CD4-positive, alpha-beta memory T cell (primary cell): ENCODE measurements at places on chromosomes 12 and 14.

DNA sequence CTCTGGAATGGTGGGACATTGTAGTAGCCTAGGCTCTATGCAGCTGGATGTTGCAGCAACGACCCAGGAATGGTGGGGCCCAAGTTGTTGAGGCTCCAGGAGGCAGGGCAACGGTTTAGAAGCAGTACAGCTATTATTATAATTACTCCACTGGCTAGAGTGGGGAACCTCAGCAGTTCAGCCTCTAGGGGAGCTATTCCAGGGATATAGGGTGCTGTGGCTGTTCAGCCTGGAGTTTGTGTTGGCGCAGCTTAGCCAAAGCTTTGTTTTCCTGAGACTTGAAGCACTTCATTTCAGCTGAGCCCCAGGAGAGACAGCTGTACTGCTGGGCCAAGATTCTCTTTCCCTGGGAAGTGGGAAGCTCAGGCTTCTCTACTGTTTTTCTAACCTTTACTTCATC is 1023.0 kb upstream of the ATXN7L3B start:
- no peak for DNase-seq

- peak; percentile 70 for DNase-seq
Measured at GRCh38 chr14:101705733-101706508, 55.6 kb upstream of the PPP2R5C start.

DNA sequence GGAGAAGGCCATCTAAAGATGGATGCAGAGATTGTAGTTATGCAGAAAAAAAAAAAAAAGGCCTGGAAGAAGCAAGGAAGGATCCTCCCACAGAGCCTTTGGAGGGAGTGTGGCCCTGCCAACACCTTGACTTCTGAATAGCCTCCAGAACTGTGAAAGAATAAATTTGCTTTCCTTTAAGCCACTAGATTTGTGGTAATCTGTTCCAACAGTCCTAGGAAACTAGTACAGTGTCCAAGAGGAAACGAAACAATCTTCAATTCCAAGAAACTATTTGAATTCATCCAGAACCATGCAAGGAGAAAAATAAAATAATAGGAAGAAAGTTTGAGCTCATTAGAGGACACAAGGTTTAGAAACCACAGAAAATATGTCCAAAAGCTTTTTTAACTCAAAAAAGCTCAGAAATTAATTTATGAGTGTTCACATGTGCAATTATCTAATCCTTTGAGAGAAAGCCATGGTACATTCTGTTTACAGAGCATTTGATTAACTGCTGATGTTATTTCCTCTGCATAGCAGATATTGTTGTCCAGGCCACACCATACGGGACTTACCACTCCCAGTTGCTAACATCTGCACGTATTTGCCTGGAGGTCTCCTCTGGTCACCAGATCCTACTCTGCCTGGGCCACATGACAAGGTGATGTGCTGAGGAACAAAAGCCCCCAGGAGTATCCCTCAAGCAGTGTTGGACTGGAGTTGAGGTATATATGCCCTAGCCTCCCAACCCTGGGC is 30.0 kb upstream of the STAB2 start:
- no peak for DNase-seq

GRCh38 chr12:66971816-66972215 is 292.9 kb upstream of the GRIP1 start:
- no peak for DNase-seq

DNA sequence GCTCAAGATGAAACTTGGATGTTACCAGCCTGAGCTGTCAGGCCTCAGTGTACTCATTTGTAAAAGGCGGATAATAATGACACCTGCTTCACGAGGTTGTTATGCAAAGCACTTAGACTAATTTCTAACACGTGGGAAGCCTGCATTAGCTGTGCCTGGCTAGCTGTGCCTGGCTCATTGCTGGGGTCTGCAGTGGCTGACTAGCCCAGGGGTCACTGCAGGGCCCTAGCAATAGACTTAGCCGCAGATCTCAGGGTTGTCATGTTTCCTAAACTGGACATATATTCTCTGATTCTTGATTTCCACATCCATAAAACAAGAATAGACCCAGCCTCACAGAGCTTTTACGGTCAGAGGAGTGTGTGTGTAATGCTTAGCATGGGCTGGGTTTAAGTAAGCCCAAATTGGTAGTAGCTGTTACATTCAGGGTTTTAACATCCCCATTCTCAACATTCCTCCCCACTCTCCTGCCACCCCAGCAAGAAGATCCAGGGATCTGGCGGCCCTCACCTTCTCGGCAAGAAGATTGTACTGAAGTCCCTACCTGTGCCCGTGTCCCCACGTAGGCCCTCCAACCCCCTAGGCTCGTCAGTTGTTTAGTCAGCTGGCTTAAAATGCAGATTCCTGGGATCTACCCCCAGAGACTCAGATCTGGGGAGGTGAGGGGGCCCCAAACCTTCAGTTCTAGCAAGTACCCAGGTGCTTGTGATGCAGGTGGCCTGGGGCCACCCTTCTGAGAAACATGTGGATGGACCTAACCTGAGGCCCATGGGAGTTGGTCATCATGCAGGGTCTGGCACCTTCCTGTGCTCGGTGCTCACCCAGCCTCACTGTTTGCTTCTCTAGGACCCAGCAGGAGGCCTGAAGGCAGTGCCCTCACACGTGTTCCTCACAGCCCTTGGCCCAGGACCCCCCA is 8.6 kb downstream of the NR4A1 start:
- DNase-seq: no peak

GRCh38 chr12:29238822-29239291 is 89.8 kb downstream of the FAR2 start:
- DNase-seq: no peak
